Adrenal gland (tissue), 19 donors: ENCODE measurements at places on chromosomes 4 and X. TPM values are rescaled to one million over a fixed set of nuclear protein-coding genes. Genes with fewer than 3 reads are reported as not detected.

Gene GIMD1
- total RNA-seq = not detected

Gene PPP4R3C
- total RNA-seq = not detected

Gene EDA
- total RNA-seq = 22.4 TPM

Gene PTPN13
- 22.3 TPM for total RNA-seq

Gene TMEM31
- not detected for total RNA-seq

Gene GPC4
- 12.8 TPM for total RNA-seq

Gene MAGEB1
- total RNA-seq = not detected

Gene NLGN3
- 27.2 TPM for total RNA-seq

Gene PRKX
- 4.1 TPM for total RNA-seq

Gene SLC6A14
- 0.11 TPM for total RNA-seq

Gene MND1
- 9.5 TPM for total RNA-seq

Gene CTAG1B
- total RNA-seq = not detected

Gene CSAG3
- total RNA-seq = not detected

Gene CSAG1
- not detected for total RNA-seq

Gene DIPK2B
- total RNA-seq = 11.7 TPM

Gene RAB28
- 23.1 TPM for total RNA-seq

Gene GAGE12F
- total RNA-seq = not detected

Gene FGF2
- 2.8 TPM for total RNA-seq

Gene GK2
- not detected for total RNA-seq

Gene TLR8
- 5.6 TPM for total RNA-seq

Gene RAB41
- total RNA-seq = not detected

Gene MAGEB2
- not detected for total RNA-seq

Gene MAGEA12
- total RNA-seq = not detected

Gene USP26
- total RNA-seq = not detected

Gene ASB11
- not detected for total RNA-seq

Gene PLS3
- 132 TPM for total RNA-seq

Gene PAGE2B
- not detected for total RNA-seq

Gene GCNA
- total RNA-seq = 0.78 TPM
